ENCODE measurements at places on chromosomes 6 and 20. TPM values are rescaled to one million over a fixed set of nuclear protein-coding genes. Genes with fewer than 3 reads are reported as not detected.

GRCh38 chr20:34475979-34476736 is 40.1 kb upstream of the DYNLRB1 start:
- DNase-seq = peak; percentile 52

DNA sequence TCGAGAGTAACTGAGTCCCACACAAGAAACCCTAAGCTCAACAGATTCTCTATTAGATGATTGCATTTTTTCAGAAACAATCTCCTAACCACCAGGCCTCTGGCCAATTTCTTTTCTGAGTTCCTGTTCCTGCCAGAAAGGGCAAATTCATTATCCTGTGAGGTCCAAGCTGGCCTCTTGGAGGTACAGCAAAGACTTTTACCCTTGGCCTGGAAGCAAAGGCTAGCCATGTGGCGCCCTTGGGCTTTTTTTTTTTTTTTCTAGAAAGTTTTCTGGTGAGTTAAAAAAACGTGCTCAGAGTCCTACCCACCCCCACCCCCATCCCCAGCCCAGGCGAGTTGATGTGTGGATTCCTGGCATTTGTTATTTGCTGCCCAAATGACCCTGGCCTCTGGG is 59.0 kb upstream of the EEF1A1 start:
- DNase-seq = peak; percentile 96

DNA sequence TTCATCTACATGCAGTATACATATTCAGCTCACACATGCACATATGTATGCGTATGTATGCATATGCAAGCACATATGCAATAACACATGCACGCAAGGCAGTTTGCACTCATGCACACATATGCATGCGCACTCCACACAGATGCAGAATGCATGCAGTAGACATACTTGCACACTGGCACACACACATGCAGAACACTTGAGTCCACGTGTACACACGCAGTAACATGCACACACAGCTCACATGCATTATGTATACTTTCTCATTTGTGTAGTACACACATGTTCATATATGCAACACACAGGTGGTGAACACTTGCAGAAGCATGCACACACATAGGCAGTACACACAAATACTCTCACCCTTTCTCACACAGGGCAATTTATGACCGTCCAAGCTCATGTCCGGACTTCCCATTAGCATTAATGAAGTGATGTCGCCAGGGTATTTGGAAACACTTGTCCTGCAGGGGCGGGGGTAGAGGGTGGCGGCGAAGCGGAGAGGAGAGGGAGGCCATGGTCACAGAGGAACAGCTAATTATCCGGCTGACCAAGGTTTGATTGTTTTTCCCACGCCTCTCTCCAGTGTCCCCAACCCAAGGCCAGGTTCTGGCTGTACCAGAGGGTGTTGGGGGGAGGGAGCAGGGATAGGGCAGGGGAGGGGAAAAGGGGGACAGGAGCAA is 91.3 kb downstream of the VEGFA start:
- DNase-seq = no peak

PTCRA gene
- not detected for total RNA-seq

BACH2 gene
- total RNA-seq = 5.6 TPM

C6orf132 gene
- 1.7 TPM for total RNA-seq

SLC12A5 gene
- total RNA-seq = 7.6 TPM

GRCh38 chr6:67496191-67496590 is 1138.9 kb upstream of the ADGRB3 start:
- DNase-seq = no peak

HLA-DQB1 gene
- total RNA-seq = 7.2 TPM
